ENCODE measurements at places on chromosomes 3 and 15.

DNA sequence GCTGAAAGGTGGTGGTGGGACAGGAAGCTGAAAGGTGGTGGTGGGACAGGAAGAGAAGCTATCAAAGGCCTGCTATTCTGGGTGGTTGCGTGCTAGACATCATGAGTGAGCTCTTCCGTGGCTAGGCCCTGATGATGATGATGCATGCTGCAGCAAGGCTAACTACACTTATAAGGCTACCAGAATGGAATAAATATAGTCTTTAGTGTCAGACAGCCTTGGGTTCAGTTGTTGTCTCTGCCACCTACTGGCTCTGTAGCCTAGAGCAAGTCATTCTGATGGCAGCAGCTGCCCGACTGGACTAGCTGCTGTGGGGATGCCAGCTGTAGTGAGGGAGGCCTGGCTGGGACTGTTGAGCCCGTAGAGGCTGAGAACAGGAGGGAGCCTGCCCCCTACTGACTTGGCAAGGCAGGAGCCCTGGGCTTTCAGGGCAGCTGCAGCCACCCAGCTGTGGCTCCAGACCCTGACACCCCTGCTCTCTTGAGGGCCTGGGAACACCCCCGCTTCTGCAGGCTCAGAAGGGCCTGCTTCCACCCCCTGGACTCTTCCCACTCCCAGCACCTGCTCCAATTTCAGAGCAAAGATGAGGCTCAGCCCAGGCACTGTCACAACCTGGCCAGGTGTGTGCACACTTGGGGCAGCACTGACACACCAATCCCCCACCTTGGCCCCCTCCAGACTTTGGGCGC, 21.4 kb upstream of the ZBED2 start:
- DNase-seq: no peak

- no peak for DNase-seq
Observed at GRCh38 chr3:177157492-177157891, 39.8 kb downstream of the TBL1XR1 start.

- no peak for DNase-seq
Observed at GRCh38 chr15:38696109-38696727, 131.6 kb upstream of the RASGRP1 start.

DNA sequence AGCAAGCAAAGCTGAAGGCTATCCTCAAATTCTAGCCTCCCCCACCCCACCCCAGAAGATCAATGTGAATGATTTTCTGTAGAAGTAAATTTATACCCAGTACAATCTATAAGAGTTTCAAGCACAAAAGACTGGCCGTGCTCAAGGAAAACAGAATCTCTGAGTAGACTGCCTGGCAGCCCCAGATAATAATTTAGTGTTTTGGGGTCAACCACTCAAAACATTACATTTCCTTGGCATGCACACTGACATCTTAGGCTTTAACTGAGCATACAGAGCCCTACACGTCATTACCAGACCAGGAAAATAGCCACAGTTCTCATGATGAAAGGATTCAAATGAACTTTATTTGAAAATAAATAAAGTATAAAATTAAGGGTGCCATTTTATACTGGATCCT, 376.5 kb downstream of the TBL1XR1 start:
- no peak for DNase-seq

DNA sequence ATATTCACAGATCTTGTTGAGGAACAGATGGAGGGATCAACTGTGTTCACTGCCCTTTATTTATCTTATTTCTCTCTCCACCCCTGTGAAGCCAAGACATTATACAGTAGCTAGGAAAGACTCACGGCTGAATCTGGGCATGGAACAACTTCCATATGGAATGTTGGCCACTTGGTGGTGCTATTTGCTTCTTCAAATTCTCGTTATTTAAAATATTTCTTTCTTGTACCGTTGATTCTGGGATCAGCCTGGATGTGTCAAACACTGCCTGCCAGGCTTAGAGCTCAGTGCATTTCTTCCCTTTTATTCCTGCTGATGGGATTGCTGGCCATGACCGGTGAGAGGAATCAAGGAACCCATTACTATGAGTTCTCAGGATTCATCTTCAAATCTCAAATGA, 17.5 kb upstream of the GASK1A start:
- DNase-seq: peak; percentile 23

- no peak for DNase-seq
Observed at GRCh38 chr3:17831366-17831765, 88.9 kb upstream of the TBC1D5 start.

DNA sequence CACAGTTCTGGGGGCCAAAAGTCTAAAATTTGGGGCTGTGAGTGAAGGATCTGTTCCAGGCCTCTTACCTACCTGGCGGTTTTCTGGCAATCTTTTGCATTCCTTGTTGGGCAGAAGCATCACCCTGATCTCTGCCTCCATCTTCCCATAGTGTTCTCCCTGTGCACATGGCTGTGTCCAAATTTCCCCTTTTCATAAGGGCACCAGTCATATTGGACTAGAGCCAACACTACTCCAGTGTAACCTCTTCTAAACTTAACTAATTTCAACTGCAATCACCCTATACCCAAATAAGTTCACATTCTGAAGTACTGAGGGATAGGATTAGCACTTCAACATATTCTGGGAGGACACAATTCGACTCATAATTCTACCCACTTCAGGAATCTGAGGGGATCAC, 85.0 kb downstream of the CCNL1 start:
- no peak for DNase-seq

- no peak for DNase-seq
Observed at GRCh38 chr15:66771351-66771650, 69.3 kb downstream of the SMAD6 start.

DNA sequence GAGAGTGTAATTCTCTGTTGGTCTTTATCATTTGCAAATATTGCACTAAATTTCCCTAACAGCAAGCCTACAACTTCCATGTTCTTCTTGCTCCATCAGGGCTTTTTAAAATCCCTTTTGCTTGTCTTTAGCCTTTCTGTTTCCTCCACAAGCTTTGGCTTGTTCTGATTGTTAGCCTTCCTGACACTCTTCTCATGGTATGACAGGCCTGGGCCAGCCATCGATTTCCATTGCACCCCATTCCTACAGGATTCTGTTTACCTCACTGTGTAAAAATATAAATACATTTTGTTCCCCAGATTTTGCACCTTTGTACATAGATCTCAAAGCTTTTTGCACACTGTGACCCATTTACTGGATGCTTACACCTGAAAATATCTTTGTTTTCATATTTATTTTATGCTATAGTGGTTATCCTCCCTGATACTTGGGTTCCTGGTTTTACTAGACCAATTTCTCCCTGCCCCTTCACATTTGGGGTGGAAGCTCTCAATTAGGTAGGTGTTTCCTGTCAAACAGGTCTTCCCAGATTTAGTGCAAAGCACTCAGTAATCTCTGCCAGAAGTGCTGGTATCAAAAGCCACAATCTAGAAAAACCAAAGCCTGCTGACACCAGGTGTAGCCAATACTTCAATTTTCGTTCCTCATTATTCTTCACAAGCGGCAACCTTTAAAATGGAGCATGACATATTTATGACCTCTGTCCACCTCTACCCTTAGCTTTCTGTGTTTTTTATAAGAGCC, 57.9 kb upstream of the PPP2R3A start:
- no peak for DNase-seq

DNA sequence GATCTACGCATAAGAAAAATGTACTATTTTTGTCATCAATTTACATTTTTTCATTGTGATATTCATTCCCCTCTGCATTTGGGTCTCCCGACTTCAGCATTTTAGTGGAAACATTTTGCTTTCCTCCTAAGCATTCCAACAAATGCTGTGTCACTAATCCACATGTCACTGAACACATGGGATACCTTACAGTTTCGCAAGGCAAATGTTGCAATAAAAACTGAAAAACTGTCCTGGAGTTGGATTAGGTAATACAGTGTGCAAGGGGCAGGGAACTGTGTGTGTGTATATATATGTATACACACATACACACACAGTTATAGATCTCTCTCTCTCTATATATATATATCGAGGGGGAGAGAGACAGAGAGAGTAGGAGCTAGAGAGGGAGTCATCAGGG, 632.2 kb downstream of the MAGI1 start:
- DNase-seq: no peak

DNA sequence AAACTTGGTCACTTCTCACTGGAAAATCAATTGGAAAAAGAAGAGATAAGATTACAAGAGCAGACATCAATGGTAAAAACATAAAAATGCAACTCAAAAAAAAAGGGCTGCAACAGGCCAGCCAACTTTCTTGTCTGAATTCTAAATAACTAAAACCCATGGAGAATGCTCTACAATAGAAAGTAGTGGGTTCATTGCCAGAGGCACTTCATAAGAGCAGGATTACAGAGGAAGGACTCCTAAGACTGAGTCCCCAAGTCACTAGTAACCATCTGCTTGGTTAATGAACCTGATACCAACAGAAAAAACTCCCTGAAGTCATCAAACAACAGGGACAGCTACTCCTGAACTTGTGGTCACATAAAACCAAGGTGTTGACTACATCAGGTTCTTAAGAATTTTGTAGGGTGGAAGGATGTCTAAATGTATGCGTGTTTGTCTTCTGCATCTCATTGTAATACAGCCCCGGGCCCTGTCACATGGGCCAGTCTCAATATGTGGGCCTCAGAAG, 148.6 kb downstream of the IMPG2 start:
- no peak for DNase-seq

DNA sequence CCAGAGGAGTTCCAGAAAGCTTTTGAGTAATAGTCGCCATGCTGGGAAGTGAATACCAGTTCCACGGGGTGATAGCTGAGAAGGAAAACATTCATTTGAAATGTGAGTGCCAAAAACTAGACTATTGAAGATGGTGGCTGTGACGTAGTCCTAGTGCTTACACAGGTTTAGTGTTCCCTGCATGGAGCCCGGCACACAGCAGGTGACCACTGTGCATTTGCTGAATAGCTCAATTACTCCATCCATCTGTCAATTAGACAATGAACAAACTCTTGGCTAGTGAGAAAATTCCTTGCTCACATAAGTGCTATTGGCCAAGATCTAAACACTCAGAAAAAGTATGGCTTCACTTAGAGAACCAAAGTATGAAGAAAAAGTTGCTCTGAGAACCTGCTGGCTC, 448.1 kb upstream of the WNT5A start:
- no peak for DNase-seq

GRCh38 chr3:39196671-39197356, 4.4 kb upstream of the XIRP1 start:
- DNase-seq: no peak

DNA sequence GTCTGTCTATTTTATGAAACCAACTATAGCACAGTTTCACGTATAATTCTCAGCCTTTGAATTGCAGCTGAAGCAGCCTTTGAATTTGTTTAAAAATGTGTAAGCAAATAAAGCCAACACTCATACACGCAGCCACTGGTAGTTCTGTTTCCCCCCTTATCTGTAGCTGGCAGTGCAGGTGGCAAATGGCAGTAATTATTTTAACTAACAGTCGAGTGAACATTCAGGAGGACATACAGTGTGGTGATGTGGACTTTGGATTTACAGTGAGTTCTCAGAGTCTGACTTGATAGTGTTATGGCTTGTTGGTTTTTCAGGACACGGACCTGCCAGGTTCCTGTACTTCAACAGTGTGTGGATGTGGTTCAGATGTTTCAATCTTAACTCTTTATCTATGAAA, 64.0 kb upstream of the SKOR1 start:
- DNase-seq: no peak

DNA sequence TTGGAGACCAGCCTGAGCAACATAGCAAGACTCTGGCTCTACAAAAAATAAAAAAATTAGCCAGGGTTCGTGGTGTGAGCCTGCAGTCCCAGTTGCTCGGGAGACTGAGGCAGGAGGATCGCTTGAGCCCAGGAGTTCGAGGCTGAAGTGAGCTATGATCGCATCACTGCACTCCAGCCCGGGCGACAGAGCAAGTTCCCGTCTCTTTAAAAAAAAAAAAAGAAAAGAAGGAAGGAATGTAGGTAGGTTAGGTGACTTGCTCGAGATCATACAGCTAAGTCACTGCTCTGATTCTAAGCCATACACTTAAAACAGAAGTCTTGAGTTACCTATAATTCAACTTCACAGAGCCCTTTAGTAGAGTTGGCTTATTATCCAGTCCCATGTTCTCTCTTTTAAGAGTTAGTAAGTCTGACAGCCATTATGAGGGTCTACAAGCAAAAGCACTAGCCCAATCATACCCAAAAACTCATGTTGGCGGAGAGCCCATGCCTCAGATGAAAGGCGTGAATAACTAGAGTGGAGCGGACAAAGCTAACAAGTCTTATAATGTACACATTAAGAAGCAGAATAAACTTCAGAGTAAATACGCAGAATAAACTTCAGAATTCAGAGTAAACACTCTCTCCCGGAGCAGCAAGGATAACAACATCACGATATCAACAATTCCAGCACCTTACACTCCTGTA, 768 bp downstream of the AAGAB start:
- DNase-seq: peak; percentile 23

DNA sequence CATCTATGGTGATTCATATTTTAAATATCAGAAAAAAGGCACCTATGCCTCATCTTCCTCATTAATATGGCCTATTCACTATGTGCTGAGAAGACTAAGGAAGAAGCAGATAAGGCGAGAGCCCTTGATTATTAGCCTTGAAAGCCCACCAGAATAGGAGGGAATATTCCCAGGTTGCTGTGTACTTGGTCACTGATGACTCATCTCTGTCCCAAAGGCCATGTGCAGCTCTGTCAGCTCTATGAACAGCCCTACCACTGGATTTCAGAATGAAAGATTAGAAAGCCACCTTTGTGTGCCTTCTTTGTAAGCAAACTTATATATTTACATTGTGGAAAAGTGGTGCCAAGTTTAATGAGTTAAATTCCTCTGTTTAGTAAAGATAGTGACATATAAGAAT, 211.5 kb downstream of the NFKBIZ start:
- DNase-seq: peak; percentile 12

- no peak for DNase-seq
Observed at GRCh38 chr3:52405601-52406110, 39.2 kb downstream of the SEMA3G start.

DNA sequence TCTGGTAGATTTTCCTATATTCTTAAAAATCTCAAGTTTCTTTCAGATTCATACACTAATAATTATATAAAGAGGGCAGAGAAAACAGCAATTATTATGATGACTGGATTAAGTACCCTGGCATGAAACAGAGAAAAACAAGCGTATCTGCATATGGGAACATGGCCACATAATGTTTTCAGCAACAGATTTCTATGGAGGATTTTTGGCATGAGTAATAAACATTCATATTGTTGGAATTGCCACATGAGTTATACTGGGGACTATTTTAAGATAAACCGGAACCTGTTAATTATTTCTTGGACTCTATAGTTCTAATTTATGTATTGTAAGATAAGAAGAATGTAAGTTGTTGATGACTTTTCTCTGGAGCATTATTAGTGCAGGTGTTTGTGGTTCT, 112.7 kb downstream of the OXSM start:
- no peak for DNase-seq

DNA sequence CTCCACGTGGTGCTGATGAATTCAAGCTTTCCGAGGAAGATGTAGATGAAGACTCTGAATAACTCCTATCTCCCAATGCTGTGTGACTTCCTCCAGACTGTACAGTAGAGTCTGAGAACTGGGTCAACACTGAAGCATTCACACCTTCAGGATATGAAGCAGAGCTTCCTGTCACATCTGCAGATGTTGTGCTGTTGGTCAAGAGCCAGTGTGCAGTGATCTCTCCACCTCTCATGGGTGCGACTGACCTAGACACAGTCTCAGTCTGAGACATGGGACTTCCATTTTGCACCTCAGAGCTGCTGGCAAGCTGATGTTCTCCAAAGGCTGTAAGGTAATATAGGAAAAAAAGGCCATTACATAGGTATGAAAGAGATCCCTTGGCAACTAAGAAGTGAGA, 36.5 kb downstream of the HEG1 start:
- no peak for DNase-seq

- no peak for DNase-seq
Observed at GRCh38 chr15:47887241-47887800, 170.0 kb downstream of the SEMA6D start.

- DNase-seq: no peak
Observed at GRCh38 chr3:24725514-24726255, 231.0 kb upstream of the THRB start.

All from Caki2 (cell line).